Epithelial cell of prostate (primary cell): ENCODE measurements at places on chromosomes 4 and X.

- no peak for DNase-seq
Observed at GRCh38 chr4:138233313-138234034, 8.7 kb downstream of the SLC7A11 start.

DNA sequence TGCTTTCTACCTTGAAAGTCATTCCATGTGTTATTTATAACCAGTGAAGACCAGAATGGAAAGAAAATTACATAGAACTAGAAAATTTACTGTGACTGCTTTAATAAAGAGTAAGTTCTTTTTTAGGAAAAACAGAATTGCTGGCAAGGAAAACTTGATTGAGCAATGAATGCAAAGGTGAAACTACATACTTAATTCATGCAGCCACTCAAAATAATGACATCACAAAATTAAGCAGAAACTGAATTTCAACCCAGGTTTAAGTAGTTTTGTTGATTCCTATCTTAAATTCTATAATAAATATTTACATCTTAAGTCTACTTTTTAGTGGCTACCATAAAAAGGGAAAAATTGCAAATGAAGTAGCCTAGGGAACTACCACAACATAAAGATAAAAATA lies 14.0 kb downstream of the CHM start:
- no peak for DNase-seq

GRCh38 chrX:46573331-46573891 lies at the start of gene CHST7:
TSS of gene CHST7 (plus strand) at chrX:46573765. CDS start at chrX:46573932, 167 bp downstream.
- DNase-seq: no peak

DNA sequence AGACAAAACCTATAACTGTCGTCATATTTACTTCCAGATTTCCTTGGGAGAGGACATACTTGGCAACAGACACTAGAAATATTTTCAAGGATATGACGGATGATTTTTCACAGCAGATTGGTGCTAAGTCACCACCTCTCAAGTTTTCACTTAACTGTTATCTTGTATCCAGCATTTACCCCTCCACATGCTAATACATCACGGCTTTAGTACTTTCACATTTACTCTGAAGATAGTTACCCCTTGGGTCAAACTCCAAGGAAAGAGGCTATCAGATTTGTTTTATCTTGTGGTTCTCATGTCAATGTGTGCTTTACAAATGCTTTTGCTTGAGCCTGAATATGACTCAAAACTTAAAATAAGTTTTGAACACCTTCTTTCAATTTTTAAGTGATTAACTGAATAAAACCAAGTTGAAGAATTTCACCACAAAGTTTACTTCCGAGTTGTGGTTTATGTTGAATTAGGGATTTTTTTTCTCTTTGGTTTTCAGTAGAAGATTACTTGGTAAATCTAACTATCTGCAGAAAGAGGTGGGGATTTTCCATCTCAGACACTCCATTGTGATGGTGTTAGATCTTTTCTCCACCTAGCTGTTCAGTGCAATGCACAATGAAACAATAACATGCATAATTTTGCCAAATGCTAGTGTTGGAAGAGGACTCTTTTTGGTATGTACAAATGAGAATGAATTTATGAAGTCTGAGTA lies 75.4 kb upstream of the FAT1 start:
- no peak for DNase-seq

GRCh38 chr4:139333046-139333445 lies 30.8 kb upstream of the NDUFC1 start:
- DNase-seq: no peak
